M059J (cell line): ENCODE measurements at places on chromosomes 11 and 22. TPM values are rescaled to one million over a fixed set of nuclear protein-coding genes. Genes with fewer than 3 reads are reported as not detected.

GRCh38 chr11:46724088-46724487, 5.1 kb downstream of the F2 start:
- DNase-seq: no peak

- peak; percentile 23 for DNase-seq
Observed at GRCh38 chr11:61472282-61472681, 36.3 kb upstream of the LRRC10B start.

DNA sequence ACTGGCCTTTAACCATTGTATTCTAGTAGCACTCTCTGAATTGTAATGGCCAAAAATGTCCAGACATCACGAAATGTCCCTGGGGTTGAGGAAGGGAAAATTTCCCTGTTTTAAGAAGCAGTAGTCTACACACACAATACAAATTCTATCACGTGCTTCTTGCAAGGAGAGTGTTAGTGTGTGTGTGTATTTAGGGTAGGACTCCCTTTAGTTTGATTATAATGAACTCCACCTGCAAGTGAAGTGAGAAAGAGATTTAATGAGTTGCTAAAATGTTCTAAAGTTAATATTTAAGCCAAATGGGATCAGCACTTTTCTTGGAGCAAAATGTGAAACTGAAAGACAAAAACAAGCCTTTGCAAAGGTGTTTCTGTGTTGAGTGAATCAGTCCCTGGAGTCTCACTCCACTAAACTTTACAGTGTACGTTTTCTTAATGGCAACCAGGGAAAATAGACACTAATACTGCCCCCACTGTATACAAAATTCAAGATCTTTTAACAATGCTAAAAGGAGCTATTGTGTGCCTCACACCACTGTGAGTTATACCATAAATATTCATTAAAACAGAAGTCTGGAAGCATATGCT, 590.3 kb upstream of the TENM4 start:
- no peak for DNase-seq

DNA sequence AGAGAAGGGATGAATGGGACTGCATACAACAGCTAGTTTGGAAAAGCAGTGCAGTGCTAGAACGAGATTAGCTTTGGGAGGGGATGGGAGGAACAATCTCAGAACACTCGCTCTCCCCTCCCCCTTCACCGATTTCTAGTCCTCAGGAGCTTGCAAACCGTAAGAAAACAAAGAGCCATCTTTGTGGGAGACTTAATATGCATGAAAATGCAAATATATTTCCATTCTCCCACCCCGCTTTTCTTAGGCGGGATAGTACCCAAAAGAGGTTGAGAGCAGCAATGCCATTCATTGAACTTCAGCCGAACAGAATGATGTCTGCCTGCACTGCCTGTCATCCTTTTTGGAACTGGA, 1.1 kb downstream of the SPINDOC start:
- DNase-seq: no peak

DNA sequence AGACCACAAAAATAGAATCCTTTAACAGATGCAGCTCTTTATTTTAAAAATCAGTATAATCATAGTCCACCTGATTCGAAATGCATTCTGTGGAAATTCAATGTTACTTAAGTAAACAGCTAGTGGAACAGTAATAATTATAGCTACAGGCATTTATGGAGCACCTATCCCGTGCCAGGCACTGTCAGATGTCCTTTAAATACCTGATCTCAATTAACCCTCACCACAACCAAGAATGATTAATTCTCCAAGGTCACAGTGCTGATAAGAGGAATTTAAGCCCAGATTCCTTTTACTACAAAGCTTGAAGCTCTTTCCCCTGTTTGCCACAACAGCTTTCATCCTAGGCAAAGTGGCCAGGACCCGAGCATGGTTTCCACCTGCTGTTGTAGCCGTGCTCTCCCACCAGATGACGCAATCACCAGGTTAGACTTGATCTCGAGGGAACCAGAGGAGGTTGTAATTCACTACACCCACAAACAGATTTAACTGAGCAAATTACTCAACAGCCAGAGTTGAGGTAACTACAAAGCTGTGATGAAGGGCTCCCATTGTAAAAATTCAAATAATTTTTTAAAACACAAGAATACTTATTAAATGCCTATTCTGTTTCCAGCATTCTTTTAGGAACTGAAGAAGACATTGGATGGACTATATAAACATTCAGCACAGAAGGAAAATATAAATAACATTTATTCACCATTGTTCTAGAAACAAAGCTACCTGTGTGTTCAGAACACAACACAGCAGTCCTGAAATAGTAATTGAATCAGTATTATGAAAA, 10.3 kb downstream of the PRDM10 start:
- peak; percentile 67 for DNase-seq

DNA sequence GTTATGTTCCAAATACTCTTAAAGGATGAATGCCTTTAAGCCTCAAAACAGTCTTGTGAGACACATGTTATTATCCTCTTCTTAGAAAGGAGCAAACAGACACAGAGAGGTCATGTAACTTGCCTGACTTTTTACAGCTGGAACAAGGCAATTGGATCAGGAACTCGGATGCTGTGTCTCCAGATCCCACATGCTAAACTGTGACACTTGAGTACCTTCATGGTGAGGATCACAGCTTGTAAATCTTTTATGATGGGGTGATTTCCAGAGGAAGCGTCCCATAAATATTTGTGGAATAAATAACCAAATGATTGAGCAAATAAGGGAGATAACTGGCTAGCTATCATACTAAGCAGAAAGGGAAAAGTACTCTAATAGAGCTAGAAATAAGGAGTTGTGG, 171.2 kb downstream of the C11orf91 start:
- DNase-seq: no peak

- DNase-seq: peak; percentile 5
Observed at GRCh38 chr11:95512682-95513081, 276.9 kb downstream of the FAM76B start.

DNA sequence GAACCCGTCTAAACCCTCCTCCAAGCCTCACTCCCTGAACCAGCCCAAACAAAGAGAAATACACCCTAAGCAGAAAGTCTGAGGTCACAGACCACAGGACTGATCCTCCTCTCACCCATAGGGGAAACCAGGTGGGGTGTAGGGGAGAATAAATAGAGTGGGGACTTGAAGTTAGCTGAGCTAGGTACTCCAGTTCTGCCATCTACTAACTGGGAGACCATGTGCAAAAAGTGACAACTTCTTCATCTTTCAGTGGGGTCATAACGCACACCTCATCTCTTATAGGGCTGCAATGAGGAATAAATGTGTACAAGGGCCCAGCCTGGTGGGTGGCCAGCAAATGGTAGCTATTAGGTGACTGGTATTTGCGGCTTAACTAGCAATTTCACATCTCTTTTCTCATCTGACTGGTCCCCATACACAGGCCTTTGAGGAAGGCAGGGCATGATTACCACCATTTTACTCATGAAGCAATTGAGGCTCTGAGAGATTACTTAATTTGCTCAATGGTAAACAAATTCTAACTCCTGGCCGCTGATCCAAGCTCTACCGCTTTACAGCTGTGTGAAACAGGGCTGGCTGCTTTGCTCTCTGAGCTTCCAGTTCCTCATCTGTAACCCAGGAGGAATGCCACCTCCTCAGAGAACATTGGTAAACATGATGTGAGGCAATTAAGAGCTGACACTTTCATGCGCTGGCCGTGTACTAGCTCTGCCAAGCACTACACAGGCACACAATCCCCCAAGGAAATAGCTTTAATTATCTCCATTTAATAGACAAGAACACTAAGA, 16.6 kb downstream of the TBC1D10A start:
- DNase-seq: no peak

GRCh38 chr11:119377112-119377901, 4.2 kb downstream of the USP2 start:
- DNase-seq: peak; percentile 54

GRCh38 chr11:125514336-125515101, 18.5 kb upstream of the FEZ1 start:
- peak; percentile 69 for DNase-seq

DNA sequence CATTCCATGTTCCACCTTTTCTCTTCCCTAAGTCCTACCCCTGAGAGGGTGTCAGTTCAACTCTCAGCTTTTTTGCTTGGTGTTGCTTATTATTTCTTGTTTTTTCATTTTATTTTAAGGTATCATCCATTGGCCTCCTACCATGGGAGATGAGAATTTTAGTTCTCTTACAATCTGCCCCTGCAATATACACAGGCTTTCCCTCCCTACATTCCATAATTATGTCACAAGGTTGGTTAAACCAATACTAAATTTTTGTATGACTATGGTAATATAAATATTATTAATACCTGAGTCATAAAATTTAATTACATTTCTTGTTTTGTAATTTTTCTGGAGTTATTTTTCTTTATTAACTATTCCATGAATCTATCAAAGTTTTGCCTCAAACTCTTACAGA, 216.2 kb downstream of the SNX19 start:
- no peak for DNase-seq

DNA sequence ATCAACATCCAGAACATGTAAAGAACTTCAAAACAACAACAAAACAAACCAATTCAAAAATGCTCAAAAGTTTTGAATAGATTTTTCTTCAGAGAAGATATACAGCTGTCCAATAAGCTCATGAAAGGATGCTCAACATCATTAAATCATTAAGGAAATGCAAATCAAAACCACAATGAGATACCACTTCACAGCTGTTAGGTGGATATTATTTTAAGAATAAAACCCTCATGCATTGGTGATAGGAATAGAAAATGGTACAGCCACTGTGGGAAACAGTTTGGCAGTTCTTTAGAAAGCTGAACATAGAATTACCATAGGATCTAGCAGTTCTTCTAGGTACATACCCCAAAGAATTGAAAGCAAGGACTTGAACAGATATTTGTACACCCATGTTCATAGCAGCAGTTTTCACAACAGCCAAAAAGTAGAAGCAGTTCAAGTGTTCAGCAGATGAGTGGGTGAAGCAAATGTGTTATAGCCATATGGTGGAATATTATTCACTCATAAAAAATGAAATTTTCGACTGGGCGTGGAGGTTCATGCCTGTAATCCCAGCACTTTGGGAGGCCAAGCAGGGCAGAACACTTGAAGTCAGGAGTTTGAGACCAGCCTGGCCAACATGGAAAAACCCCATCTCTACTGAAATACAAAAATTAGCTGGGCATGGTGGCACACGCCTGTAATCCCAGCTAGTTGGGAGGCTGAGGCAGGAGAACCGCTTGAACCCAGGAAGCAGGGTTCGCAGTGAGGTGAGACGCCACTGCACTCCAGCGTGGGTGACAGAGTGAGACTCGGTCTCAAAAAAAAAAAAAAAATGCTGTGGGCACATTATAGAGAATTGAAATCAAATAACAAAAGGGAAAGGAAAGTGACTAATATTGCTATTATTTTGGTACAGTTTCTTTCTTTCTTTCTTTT, 42.9 kb downstream of the CBL start:
- DNase-seq: no peak

GRCh38 chr11:548700-549603, 11.6 kb downstream of the LMNTD2 start:
- DNase-seq: no peak

GRCh38 chr11:65565624-65566453, 4.4 kb upstream of the ZNRD2 start:
- DNase-seq: peak; percentile 66

GRCh38 chr22:44012162-44012561, 11.9 kb upstream of the PARVB start:
- DNase-seq: no peak

GRCh38 chr11:117876059-117876340, 458 bp downstream of the FXYD6 start:
- DNase-seq: no peak

DNA sequence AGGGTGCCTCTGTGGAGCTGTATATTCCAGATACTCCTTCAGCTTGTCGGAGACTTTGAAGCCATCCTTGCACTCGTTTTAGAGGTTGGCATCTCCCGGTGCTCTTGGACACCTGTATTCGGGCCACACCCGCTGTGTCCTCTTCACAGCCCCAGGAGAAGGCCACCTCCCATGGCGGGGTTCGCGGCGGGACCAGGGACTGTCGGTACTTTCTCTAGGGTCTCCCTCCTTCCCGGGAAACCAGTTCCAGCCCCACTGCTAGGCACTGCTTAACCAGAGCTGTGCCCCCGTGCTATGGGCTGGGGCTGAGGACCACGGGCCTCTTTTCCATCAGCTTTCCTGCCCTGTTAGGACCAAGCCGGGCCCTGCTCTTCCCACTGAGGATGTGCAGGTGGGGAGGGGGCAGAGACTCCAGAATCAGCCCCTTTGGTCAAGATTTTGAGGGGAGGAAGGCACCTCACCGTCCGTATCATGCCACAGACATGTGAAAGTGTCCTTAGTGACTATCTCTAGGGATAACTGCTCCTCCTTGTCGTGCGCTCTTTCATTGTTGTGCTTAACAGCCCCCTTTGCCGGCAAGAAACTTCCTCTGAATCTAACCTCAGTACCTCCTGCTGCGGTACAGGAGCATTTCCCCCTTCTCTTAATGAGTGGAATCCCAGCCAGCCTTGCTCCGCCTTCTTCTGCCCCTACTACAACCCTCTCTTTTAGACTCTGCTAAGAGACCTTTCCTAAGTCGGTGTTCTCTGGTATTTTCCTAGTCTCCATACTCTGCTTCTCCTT, 1.2 kb upstream of the B3GAT1 start:
- no peak for DNase-seq

- DNase-seq: no peak
Observed at GRCh38 chr11:113440816-113441215, 34.4 kb downstream of the DRD2 start.

Gene NUDT8
- total RNA-seq: 2.6 and 5.7 TPM in 2 replicates

Gene MTMR3
- 9.3 and 16.7 TPM in 2 replicates for total RNA-seq

Gene RIMBP3B
- total RNA-seq: 0.02 and 0.57 TPM in 2 replicates

Gene MMP3
- total RNA-seq: 126 and 136 TPM in 2 replicates

Gene NXPE1
- total RNA-seq: not detected in 2 replicates

Gene HEPN1
- total RNA-seq: not detected in 2 replicates
